ENCODE measurements at places on chromosomes 12 and 14.

DNA sequence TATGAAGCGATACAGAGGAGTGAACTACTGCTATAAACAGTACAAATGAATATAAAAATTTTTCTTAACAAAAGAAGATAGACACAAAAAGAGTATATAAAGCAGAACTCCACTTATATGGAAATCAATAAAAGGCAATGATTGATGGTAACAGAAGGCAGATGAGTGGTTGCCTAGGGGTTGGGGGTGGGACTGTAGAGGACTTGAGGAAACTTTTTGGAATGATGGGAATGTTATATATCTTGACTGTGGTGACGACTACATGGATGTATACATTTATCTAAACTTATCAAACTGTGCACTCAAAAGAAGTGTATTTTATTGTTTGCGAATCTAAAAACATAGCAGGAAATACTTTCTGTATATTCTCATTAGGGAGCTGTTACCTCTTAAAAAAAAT is 89.1 kb downstream of the PTCSC3 start:
- DNase-seq = no peak

DNA sequence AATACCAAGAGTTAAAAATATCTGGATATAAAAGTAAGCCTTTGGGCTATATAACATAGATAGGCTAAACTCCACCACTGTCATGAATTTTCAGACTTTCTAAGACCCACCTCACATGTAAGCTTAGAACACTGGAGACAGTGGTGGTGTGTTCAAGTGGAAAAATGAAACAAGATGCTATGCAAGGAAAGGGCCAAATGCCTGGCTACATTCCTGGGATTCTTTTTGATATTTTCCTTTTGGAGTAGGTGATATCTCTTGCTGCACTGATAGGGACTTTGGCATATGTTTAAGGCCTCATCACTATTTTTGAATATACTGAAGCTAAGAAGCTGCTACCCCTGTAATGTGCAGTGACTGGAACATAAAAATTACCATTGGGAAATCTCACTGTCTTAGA is 341.3 kb downstream of the SLC16A7 start:
- DNase-seq = no peak

DNA sequence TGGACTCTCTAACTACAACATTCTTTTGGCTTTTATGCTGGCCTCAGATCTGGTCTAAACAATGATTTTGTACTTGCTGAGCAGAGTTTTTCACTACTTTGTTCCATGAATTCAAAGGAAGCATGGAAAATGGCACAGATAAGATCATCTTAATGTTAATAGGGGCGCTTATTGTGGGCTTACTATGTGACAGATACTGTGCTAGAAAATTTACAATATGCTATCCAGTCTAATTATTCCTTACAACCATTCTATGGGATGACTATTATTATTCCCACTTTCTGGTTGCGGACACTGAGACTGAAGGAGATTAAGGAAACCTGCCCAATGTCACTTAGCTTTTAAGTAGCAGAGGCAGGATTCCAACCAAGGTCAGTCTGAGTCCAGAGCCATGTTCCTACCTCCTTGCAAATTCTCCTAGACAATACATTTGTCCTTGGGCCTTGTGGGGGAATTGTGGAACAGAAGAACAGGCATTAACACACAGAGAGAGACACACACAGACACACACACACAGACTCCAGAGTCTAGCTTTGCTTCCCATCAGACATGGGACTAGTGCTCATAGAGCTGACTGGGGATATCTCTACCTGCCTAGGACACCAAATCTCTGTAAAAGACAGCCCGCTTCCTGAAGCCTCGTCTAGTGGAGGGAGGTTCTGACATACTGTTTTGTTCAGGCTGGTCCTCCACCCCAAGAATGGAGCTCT is 107.7 kb downstream of the SLC38A1 start:
- no peak for DNase-seq

DNA sequence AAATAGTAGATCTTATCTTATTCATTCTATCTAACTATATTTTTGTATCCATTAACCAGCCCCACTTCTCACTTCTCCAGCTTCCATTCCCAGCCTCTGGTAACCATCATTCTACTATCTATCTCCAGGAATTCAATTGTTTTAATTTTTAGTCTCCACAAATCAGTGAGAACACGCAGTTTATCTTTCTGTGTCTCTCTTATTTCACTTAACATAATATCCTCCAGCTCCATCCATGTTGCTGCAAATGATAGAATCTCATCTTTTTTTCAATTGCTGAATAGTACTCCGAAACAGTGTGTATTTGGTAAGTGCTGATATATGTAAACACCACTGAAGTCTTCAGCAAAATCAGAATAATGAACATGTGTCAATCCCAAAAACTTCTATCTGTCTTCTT is 587.2 kb upstream of the ATP2B1 start:
- DNase-seq = no peak

- DNase-seq = no peak
Observed at GRCh38 chr14:99519931-99520421, 38.8 kb downstream of the CCNK start.

DNA sequence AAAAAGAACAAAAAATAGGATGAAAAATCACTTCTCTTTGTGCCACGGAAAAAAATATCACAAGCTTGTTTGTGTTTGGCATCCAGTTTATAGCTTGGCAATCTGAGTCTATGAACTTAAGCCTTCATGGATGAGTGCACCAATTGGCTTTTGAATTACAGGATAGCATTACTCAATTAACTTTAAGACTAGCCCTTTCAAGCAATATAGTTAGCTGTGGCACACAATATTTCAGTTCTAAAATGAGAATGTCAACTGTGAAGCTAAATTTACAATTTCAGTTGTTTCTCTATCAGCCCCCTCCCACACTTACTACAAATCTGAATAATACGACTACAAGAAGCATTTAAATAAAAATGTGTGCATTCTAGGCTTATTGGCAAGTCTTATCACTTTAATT is 8.3 kb downstream of the RERG start:
- no peak for DNase-seq

GRCh38 chr14:24873551-24873950 is 176.4 kb downstream of the STXBP6 start:
- no peak for DNase-seq

GRCh38 chr12:92784797-92785562 is 82.2 kb downstream of the PLEKHG7 start:
- DNase-seq = no peak

DNA sequence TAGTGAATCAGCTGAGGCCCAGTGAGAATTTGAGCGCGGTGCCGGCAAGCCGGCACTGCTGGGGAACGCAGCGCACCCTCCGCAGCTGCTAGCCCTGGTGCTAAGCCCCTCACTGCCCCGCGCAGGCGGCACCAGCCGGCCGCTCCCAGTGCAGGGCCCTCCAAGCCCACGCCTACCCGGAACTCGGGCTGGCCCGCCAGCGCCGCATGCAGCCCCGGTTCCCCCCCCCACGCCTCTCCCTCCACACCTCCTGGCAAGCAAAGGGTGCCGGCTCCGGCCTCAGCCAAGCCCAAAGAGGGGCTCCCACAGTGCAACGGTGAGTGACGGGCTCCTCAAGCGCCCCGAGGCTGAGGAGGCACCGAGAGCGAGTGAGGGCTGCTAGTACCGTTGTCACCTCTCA is 54.5 kb upstream of the VASH1 start:
- DNase-seq = no peak

- no peak for DNase-seq
Observed at GRCh38 chr14:57403521-57403864, 13.1 kb downstream of the NAA30 start.

DNA sequence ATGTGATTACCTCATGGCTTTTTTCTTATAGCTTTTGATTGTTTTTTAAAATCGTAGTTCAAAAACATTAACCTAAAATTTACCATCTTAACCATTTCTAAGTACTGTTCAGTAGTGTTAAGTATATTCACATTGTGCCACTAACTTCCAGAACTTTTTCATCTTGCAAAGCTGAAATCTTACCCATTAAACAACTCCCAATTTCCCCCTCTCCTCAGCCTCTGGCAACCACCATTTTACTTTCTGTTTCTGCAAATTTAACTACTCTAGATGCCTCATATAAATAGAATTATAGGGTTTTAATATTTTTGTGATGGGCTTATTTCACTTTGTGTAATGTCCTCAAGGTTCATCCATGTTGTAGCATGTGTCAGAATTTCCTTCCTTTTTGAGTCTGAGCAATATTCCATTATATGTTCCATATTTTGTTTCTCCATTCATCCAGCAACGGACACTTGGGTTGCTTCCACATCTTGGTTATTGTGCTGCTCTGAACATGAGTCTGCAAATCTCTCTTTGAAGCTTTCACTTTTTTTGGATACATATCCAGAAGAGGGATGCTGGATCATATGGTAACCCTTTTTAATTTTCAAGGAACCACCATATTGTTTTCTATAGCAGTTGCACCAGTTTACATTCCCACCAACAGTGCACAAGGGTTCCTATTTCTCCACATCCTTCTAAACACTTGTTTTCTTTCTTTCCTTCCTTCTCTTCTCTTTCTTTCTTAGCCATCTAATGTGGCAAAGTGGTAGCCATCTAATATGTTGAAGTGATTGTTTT is 5.0 kb downstream of the HIF1A start:
- DNase-seq = no peak

DNA sequence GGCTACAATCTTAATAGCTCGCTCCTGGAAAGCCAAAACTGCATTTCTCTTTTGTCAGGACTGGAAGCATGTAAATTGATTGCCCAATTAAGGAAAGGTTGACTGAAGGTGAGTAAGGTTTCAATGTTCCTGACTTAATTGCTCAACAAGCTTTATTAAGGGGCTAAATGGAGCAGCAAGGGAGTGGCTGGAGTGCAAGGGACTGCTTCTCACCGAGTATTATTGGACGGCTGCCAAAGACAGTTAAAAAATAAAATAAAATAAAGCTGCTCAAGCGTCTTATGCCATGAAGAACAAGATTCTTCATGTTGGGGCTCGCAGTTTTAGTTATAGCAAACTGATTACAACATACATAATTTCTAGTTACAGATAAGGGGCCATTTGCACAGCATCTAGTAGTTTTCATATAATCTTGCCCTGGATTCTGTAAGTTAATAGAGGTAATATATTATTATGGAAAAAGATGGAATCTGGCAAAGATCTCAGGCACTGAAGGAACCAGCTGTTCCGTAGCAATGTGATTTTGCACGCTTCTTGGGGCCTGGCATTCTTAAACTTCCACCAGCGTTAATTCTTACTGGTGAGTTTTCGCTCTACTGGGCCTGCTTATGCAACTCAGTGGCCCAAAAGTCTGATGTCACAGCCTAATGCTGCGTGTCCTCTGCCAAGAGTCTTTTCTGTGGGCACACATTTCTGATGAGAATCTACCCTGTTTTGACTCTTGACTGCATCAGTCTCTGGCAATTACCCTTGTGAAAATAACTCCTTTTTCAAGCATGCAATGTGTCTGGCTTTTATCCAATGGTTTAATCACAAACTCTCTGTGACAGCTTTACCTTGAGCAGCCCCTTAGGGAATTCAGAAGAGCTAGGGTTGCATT is 108.5 kb downstream of the SLC38A1 start:
- DNase-seq = no peak

DNA sequence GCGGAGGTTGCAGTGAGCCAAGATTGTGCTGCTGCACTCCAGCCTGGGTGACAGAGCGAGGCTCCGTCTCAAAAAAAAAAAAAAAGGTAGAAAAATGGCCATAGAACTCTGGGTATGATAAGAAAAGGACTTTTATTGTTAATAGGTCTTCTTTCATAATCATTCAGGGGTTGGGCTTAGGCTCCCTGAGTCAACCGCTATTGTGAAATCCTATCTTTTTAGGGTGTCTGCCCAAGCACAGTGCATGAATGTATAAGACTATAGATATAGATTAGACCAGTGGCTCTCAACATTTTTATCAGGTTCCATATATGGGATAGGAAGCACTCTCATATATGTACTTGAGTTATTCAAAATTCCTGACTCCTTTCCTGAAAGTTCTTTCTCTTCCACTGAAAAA is 48.7 kb upstream of the USP15 start:
- DNase-seq = no peak

Measured in stimulated activated CD8-positive, alpha-beta memory T cell treated with anti-CD3 and anti-CD28 coated beads, Interleukin-4, amount 100 ng/mL, for 1 hour (primary cell).